Activated T-helper 1 cell treated with anti-CD3 and anti-CD28 coated beads, Interleukin-2, amount 50 U/mL, for 16 hours (primary cell): ENCODE measurements at places on chromosomes 1 and 21.

- DNase-seq = peak; percentile 69
Observed at GRCh38 chr1:202189001-202189790, 4.4 kb upstream of the LGR6 start.

DNA sequence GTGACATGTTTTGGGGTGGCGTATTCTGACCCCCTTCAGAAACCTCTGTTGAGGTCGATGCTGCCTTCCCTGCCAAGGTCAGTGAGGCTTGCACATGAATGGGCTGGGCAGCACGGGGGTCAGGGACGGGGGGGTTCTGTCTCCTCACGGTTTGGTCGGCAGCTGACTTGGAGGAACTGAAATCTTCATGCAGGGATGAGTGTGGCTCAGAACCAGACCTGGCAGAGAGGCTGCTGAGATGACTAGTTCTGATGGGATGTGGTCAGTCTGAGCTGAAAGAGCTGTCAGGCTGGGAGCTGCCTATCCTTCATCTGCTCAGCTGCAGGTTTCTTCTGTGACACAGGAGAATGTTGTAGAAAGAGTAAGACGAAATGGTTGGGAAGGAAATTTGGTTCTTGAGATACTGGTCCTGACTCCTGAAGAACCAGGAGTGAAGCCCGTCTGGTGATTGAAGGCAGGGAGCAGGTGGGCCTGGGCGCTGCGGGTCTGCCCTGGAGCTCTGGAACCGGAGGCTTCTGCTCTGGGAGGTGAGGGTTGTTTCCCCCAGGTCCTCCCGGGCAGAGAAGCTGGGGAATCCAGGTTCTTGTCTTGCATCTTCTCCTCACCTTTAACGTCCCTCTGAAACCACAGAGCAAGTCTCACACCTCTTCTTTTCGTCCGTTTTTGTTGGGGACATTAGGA lies 3.3 kb downstream of the SLX9 start:
- DNase-seq = no peak

DNA sequence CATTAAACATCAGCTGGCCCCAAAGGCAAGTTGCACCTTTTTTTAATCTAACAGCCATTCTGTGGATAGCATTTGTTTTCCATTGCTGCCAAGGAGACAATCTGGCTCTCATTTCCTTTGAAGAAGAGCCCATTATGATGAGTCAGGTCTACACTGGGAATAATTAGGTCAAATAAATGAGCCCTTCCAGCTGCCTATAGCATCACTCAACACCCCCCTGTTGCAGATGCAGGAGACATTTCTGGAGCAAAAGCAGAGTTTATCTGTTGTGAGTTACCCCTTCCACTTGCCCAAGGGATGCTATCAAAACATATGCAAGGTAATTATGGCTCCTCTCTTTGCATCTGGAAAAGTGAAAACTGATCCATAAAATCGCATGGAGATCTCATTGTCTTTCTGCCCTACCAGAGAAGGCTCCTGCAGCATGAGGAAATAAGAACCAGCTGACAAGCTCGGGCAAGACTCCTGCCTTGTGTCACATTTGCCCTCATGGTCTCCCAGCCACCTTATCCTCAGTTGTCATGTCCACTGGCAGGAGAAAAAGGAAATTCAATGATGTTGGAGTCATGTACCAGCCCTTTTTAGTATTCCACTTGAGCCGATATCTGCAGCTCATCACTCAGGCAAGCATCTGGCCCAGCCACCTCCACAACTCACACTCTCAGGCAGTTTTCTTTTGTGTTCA lies 135.9 kb downstream of the SLC30A10 start:
- no peak for DNase-seq

DNA sequence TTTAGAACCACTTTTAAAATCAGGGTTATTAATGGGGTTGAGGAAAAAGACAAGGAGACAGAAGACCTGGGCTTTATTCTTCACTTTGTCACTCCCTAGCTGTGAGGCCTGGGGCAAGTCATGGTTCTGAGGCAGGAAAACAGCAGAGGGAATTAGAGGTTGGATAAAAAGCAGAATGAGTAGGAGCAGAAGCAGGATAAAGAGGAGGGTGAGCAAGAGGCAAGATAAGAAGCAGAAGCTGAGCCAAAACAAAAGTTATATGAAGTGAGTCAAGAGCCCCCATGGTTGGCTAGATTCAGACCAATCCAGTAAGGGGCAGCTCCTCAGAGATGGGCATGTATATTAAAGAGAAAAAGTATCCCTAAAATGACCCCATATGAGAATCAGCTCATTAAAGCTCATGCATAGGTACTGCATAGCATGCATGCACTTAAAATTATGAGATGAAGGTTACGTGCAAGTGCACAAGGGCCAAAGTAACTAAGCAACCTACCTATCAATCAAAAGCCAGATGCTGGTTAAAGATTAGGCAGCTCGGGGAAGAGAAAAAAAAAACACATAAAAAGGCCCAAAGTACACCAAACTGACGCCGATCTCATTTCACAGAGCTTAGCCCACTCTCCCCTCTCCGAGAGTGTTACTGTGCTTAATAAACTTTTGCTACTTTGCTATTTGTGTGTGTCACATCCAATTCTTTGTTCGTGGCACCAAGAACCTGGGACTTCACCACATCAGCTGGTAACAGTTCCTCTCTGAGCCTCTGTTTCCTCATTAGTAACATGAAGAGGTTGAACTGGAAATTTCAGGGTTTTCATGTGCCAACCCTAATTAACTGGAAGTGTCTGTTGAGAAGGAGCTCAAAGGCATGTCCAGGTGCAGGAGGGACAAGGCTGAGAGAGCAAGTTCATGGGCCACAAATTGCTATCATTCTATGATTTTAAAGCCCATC lies 2.2 kb downstream of the AVPR1B start:
- no peak for DNase-seq

DNA sequence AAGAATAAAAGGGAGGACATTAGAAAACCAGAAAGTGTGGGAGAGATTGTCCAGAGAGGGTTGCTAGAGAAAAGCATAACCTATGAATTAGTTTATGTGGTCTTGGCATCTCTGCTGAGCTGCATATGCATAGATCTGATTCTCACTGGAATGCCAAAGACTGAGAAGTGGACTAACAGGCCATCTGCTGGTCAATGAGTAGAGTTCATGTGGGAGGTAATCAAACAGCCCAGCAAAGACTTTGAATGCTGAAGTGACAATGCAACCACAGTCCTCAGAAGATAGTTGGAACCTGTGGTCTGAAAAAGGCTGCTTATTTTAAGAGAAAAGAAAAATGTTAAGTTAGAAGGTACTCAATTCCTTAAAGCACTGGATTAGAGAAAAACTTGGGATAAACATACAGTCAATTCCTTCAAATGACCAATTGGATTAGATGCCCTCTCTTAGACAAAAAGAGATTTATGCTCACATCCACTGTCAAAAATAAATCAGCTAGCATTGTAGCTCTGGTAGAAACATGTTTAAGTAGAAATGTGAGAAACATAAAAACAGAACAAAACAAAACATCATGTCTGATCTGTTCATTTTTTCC lies 382.8 kb downstream of the AMY1C start:
- no peak for DNase-seq

- DNase-seq = no peak
Observed at GRCh38 chr1:1541956-1542765, 1.7 kb upstream of the TMEM240 start.

DNA sequence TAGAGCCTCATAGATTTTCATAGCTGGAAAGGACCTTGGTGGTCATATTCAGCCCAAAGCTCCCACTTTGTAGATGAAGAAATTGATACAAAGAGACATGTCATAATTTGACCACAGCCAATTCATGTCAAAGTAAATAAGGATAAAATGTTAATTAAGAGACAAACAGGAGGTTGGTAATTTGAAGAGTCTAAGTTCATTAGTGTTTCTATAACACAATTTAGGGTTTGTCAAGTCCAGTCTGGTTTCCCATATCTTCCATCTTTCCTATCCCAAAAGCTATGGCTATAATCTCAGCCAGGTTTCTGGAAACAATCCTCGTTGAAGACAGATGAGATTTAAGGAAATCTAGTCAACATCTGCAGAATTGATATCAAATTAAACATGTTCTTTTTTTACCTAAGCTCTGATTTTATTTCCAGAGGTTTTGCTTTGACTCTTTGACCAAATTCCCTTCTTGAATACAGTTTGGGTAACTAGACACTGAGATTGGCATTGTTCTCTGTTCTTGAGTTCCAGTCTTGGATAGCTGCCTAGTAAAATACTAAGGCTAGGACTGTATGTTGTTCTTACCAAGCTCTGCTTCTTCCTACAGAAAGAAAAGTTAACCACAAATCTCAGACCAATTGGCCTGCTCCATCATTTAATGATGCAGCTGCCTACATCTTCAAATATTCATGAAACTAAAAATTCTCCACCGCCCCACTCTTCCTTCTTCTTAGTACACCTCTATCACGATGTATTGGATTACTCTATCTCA lies 62.0 kb downstream of the SLC44A5 start:
- no peak for DNase-seq

- no peak for DNase-seq
Observed at GRCh38 chr21:39888848-39889247, 21.6 kb downstream of the PCP4 start.

DNA sequence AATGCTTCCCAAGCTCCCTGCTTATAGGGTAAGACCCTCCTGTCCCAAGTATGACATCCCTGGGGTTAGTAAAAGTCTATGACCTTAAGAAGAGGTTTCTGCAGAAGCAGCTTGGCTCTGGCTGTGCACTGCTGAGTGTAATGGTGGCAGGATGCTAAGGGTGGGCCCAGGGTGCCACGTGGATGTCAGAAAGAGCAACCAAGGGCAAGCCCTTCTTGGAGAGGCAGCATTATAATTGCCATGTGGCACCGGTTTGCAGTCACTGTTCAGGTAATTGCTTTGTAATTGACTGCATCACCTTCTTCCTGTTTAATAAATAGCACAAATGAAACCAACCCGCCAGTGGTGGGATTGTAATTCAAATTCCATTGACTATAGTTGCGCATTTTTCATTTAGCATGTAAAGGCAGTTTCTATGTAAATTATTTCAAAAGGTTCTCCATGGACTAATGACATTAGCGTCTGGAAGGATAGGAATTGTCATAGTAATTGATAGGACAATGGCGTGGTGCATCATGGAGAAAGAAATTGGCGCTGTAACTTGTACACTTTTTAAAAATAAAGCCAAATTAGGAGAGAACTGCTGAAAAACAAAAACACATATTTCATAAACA lies 490.6 kb upstream of the VAMP3 start:
- no peak for DNase-seq

- no peak for DNase-seq
Observed at GRCh38 chr21:27110956-27111355, 144.1 kb upstream of the ADAMTS5 start.

DNA sequence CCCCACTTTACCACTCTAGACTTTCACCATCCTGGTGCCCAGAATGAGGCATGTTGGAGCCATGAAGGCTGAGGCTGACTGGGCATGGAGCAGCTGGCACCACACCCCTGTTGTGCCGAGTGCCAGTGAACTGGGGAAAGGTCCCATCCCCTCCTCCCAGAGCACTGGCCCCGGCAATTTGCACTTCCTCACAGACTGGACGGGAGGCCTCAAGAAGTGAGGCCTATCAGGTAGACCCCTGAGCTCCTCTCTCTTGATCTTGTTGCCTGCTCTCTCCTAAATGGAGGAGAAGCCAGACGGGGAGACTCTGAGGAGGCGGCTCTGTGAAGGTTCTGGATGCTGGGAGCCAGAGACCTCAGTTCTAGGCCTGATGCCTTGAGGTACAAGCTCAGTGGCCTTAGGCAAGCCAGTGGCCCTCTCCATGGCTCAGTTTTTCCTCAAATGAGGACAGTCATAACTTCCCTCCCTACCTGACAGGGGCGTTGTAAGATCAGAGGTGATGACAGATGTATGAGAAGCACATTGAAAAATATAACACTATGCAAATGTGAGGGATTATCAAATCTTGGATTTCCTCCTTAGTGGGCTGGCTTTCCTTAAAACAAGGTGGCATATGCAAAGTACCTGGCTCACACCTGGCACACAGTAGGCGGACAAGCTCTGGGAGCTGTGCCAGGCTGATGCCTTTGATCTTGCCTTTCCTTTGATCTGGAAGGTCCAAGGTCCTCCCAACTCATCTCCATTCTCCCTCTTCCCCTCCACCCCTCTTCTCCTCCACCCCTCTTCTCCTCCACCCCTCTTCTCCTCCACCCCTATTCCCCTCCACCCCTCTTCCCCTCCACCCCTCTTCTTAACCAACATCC lies 6.7 kb downstream of the GRHL3 start:
- DNase-seq = no peak

GRCh38 chr1:63428815-63429214 lies 61.4 kb downstream of the ALG6 start:
- no peak for DNase-seq
